Kidney epithelial cell (primary cell): ENCODE measurements at places on chromosomes 11 and 22.

DNA sequence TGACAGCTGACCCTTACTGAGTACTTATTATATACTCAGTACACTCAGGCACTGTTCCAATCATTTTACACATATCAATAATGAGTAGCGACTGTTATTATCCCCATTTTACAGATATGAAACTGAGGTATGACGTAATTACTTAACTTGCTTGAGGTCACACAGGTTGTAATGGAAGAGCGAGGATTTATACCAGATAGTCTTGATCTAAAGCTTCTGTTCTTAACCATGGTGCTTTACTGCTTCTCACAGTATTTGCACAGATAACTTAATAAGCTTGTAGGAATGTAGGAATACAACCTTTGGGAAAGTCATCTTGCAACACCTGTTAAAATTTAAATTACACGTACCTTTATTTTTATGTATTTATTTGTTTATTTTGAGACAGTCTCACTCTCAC, 31.7 kb upstream of the TMEM135 start:
- DNase-seq = no peak

GRCh38 chr11:66639066-66639813, 737 bp downstream of the RBM4 start:
- no peak for DNase-seq

GRCh38 chr22:39174498-39175352, 22.2 kb upstream of the CBX7 start:
- DNase-seq = peak; percentile 82

- DNase-seq = no peak
Observed at GRCh38 chr11:87180742-87181141, 143.0 kb downstream of the TMEM135 start.
